DMS79 treated with DMSO at 0.1 percent for 48 hours (cell line): ENCODE measurements at places on chromosomes 16 and 17.

DNA sequence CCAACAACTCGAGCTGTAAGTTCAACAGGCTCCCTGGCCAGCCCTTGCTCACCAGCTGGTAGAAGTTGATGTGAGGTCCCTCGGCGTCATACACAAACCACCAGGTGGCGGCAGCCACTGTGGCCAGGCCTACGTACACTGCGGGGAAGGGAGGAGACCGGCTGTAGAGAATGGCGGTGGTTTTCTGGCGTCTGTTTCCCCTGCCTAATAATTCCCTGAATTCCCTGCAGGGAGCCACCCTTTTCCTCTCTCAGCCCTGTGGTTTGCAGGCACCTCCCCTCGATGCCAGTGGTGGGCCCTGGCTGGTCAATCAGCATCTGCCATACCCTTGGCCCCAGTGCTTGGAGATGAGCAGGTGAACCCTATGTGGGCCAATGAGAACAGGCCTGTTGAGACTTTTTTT lies 18.9 kb upstream of the P2RX1 start:
- peak; percentile 5 for DNase-seq

DNA sequence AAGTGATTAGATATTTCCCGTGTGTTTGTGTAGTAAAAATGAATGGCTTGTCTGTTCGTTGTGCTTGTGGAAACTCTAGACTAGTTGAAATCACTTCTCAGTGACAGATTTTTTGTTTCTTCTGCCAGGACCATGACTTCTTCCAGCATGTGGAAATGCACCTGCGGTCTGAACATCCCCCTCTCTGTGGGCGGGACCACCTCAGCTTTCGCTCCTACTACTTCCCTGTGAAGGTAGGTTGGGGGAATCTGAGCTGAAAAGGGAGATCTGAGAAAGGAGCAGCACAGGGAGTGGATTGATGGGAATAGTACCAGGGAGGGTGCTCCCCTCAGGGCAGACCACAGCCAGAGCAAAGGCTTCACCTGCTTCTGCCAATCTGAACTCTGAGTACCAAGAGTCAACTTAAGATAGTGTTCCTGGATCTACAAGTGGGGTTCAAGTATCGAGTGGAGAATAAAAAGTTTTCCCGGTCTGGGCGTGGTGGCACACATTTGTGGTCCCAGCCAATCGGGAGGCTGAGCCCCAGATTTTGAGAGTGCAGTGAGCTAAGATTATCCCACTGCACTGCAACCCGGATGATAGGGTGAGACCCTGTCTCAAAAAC lies 47.5 kb downstream of the SF3B3 start:
- DNase-seq = no peak

DNA sequence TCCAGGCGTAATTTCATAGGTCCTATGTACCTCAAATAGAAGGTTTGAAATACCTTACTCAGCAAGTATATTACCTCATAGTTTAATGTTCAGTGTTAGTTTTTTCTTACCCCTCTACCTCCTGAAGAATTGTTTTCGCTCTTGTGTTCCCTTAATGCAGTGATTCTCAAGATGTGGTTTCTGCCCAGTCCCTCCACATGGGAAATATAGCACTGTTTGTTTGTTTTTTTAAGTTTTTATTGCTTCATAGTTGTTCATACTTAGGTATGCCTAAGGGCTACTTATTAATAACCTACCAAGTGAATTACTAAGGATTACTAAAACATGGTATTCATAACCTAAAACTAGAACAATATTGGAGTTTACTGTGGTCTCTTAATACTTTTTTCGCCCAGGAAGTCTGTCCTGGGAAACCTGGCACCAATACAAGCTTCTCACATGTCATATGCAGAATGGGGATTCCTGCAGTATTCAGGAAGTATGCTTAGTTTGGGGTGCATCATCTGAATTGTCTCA lies 5.0 kb downstream of the RSPRY1 start:
- DNase-seq = no peak

DNA sequence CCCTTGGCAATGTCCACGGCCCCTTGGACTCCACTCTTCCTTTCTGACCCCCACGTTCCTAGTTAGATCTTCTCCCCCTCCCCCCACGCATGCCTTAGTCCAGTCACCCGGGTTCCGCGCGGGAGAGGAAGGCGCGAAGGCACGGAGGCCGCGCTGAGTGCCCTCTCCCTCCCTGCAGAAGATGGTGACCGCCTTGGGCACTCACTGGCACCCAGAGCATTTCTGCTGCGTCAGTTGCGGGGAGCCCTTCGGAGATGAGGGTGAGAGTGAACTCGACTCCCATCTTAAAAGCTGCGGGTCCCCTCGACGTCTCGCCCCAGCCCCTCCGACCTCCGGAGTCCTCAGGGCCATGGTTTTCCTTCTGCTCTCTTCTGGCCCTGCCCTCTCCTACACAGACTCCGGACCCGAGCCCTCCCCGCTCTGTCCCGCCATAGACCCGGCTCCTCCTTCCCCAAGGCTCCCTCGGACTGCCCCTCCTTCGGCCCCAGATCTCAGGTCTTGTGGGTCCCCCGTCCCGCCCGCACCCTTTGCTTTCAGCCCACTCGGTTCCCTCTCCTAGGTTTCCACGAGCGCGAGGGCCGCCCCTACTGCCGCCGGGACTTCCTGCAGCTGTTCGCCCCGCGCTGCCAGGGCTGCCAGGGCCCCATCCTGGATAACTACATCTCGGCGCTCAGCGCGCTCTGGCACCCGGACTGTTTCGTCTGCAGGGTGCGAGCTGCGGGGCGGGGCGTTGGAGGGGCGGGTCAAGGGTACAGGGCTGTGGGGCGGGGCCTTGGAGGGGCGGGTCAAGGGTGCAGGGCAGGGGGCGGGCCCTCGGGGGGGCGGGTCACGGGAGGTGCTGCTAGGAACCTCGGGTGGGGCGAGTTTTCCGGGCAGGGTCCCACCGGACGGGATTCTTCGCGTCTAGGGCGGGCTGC lies 4.6 kb downstream of the TGFB1I1 start:
- no peak for DNase-seq

DNA sequence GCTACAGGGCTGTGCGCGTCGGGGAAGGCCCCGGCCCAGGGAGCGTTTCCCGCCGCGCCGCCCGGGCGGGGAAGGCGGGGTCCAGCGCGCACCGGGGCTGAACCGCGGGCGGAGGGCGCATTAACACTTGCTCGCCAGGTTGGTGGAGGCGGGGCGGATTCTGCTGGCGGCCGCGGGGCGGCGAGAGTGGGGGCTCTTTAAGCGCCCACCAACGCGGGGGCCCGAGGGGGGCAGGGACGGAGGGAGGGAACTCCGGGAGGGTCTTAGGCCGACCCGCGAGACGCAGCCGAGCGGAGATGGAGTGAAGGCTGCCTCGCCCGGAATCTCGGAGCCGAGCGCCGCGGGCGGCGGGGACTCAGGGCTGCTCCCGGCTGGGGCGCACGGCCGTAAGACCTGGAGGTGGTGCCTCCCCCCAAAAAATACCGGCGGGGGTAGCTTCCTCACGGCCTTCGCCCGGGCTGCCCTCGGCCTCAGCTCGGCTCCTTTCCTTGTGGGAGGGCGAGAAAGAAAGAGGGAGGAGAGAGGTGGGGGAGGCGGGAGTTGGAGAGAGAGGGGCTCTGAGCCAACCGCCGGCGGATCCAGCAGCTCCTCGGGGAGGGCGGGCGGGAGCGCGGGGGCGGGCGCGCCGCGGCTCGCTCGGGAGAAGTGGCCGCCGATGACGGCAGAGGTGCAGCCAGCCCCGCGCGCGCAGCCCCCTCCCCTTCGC lies 415 bp upstream of the FOXF1 start:
- peak; percentile 22 for DNase-seq

DNA sequence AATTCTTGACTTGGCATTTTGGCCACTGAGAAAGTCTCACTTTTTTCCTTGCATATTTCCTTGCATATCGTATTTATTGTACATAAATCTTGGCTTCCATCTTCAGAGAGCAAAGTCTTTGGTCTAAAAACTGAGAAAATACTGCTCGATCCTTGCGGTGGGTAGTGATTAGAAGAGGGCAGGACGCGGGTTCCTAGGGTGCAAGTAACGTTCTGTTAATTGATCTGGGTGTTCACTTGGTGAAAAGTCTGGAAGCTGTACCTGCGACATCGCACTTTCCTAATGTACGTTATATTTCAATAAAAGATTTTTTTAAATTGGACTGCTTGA lies 758 bp upstream of the UBALD2 start:
- DNase-seq = peak; percentile 41

- DNase-seq = no peak
Observed at GRCh38 chr17:11514565-11514964, 83.7 kb upstream of the DNAH9 start.

GRCh38 chr17:83143817-83144231 lies 64.4 kb downstream of the METRNL start:
- DNase-seq = no peak

DNA sequence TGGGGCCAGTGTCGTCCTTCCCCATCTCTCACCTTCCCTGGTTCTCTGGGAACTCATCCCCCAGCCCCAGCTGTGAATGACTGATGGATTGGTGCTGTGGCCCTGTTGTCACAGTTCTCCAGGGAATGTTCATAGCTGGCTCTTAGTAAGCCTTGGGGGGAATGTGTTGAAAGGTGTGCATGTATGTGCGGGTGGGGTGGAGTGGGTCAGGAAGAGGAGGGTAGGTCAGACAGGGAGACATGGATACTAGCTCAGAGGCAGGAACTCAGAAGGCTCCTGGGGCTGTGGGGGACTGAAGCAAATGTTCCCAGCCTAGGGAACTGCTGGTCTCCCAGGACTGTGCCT lies 4.3 kb downstream of the DLX4 start:
- DNase-seq = no peak

GRCh38 chr16:53457670-53458069 lies 23.4 kb downstream of the RBL2 start:
- DNase-seq = peak; percentile 2

DNA sequence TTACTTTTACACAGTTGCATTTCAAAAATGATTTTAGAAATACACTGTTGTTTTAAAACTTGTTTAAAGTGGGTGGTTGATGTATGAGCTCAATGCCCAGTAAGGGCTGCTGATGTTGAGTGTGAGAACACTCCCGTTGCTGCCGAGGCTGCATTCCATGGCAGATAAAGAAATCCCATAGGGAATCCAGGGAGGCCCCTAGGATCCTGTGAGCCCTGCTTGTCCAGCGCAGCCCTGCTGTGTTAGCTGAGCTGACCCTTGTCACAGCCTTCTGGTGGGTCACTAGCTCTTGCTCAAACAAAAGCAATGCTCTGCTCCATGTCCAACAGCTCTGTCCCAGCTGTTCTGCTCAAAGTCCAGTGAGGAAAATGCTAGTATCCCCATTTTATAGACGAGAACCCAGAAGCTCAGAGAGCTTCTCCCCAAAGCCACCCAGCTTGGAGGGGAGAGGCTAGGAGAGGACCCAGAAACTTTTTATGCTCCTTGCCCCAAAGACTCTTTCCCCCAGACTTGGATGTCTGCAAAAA lies 18.6 kb upstream of the COL1A1 start:
- DNase-seq = no peak

DNA sequence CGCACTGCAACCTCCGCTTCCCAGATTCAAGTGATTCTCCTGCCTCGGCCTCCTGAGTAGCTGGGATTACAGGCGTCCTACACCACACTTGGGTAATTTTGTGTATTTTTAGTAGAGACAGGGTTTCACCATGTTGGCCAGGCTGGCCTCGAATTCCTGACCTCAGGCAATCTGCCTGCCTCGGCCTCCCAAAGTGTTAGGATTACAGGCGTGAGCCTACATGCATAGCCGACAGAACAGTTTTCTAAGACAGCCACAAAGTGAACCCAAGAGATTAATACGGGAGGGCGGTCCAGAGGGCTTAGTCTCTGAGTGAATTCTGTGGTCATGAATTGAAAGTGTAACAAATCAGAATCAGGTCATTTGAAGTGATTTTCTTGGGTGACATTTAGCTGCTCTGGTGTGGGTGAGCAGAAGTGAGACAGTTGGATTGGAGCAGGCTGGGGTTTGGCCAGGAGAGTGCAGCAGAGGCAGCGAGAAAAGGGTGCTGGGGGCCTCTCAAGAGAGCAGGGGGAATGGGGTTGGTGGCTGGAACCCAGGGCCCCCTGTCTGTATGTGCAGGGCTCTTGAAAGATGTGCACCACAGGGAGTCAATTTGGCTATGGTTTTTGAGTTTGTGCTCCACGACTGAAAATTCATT lies 231.4 kb upstream of the WSCD1 start:
- DNase-seq = no peak
